Retina (tissue), 1 donor: ENCODE measurements at places on chromosomes 3 and 15.

- no peak for DNase-seq
These were observed 41.2 kb downstream of the MYO5C start for GRCh38 chr15:52254391-52254790.

GRCh38 chr3:10106919-10107318, 1.1 kb downstream of the FANCD2OS start:
- DNase-seq, result no peak

GRCh38 chr3:40885430-40885829, 313.9 kb upstream of the CTNNB1 start:
- DNase-seq, result no peak

GRCh38 chr15:83066034-83066733, 868 bp downstream of the BTBD1 start:
- DNase-seq, result no peak

GRCh38 chr3:144692488-144692887, 720.9 kb downstream of the DIPK2A start:
- no peak for DNase-seq

GRCh38 chr3:185605566-185605965, 19.5 kb downstream of the SENP2 start:
- DNase-seq, result no peak

- no peak for DNase-seq
These were observed 69.3 kb upstream of the TSPAN3 start for GRCh38 chr15:77140220-77140619.

GRCh38 chr3:40341671-40342070, 32.2 kb downstream of the EIF1B start:
- DNase-seq, result no peak

- DNase-seq, result no peak
These were observed 41.5 kb downstream of the TGM4 start for GRCh38 chr3:44915702-44916438.
